ENCODE measurements at places on chromosomes 12 and 14.

- no peak for DNase-seq
Observed at GRCh38 chr12:49346659-49347310, at the start of gene DNAJC22. Gene DNAJC22 (plus strand): TSS chr12:49346888. CDS start chr12:49348873, 1,985 bp downstream.

GRCh38 chr12:66976526-66976925 is 292.6 kb upstream of the CAND1 start:
- no peak for DNase-seq

DNA sequence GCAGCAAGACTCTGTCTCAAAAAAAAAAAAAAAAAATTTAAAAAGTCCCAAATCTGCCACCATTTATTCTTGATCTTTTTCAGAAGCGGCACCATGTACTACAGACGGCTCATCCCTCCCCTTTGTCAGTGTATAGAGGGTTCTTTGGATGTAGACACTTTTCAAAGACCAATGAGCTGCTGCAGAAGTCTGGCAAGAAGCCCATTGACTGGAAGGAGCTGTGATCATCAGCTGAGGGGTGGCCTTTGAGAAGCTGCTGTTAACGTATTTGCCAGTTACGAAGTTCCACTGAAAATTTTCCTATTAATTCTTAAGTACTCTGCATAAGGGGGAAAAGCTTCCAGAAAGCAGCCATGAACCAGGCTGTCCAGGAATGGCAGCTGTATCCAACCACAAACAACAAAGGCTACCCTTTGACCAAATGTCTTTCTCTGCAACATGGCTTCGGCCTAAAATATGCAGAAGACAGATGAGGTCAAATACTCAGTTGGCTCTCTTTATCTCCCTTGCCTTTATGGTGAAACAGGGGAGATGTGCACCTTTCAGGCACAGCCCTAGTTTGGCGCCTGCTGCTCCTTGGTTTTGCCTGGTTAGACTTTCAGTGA is 6.5 kb upstream of the ACACB start:
- DNase-seq = no peak

DNA sequence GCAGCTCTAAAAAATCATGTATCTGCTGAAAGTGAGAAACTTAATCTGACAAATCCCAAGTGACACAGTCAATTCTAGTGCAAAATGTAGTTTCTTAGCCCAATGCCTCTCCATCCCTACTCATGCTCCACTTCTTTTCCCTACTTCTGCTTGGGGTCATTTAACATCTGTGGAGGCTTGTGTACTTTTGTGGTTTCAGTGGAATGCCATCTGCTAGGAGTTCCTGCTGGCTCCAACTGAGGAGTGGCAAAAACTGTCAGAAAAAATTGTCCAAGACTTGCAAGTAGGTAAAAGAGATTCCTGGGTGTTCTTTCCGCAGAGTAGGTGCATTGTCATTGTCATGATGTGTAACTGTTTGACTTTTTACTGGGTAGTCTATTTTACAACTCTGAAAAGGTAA is 12.5 kb upstream of the AVPR1A start:
- no peak for DNase-seq

DNA sequence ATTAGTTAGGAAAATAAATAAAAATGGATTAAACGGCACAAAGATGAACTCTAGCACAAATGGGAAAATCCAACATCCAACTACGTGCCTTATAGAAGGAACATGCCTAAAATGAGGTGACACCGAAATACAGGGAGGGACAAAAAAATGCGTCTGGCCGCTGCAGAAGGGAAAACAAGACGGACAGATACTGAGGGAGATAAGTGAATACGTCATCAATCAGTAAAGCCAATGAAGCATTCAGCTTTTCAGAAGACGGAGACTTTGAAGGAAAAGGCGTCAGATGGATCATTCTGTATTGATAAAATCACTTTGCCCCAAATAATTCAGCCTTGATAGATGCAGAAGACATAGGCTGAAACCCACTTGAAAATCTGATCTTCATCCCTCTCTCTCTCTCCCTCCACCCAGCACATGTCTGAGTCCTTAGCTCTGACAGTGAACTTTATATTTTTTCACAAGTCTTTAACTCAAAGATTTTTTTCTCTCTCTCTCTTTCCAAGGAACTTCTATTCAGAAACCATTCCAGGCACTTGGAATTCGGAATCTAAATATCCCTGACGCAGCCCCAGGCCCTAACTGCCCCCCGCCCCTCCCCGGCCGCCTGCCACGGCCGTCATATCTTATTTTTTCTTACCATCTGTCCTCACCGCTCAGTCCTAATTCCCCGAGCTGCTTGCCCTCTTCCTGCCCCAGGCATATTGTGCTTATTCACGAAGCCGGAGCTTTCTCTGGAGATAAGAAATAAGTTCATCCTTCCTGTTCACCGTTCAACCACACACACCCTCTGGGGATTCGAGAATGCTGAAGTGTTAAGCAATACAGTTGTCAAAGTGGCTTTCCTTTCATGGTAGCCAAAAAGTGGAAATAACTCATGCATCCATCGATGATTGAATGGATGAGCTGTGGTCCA is 35.5 kb upstream of the RFLNA start:
- no peak for DNase-seq

- peak; percentile 55 for DNase-seq
Observed at GRCh38 chr12:48351022-48351708, 446 bp upstream of the ZNF641 start.

Data from HuH-7.5 (cell line).